Hepatic stellate cell (primary cell): ENCODE measurements at places on chromosomes 3 and 15.

DNA sequence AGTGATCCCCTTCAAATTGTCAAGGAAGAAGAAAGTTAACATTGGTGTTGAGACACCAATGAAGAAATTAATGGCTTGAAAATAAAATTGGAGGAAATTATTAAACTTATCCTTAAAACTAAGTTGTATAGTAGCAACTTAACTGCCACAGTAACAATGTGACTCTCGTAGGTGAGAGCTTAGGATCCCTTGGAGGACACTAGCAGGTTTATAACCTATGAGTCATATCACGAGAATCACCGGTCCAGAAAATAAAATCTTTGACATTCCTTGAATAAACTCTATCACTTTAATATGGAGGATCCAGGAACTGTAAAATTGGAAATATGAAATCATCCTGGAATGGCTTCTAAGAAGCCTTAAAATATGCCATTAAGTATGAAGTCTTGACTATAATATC, 2.1 kb downstream of the GHSR start:
- DNase-seq: no peak

GRCh38 chr3:9721700-9722060, 9.9 kb upstream of the BRPF1 start:
- DNase-seq: no peak

- DNase-seq: no peak
Measured at GRCh38 chr3:58254144-58254543, 16.6 kb downstream of the ABHD6 start.

GRCh38 chr3:73571238-73571794, 53.4 kb downstream of the PDZRN3 start:
- DNase-seq: no peak

DNA sequence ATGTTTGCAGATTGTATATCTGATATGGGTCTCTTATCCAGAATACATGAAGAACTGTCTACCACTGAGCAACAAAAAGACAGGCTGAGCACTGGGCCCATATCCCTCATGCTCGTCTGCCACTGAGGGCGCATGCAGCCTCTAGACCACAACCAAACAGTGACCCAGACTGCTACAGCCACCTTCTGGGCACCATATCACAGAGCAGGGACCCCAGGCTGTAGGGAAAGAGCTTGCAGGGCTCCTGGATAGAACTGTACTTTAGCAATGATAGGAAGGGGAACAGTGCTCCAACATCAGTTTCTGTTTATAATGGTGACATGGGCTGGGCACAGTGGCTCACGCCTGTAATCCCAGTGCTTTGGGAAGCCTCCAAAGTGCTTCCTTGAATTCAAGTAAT, 40.2 kb upstream of the TMEM87A start:
- no peak for DNase-seq

GRCh38 chr3:168040607-168041208, 55.0 kb downstream of the GOLIM4 start:
- peak; percentile 39 for DNase-seq

- DNase-seq: no peak
Measured at GRCh38 chr3:130738241-130738640, 8.4 kb downstream of the PIK3R4 start.

DNA sequence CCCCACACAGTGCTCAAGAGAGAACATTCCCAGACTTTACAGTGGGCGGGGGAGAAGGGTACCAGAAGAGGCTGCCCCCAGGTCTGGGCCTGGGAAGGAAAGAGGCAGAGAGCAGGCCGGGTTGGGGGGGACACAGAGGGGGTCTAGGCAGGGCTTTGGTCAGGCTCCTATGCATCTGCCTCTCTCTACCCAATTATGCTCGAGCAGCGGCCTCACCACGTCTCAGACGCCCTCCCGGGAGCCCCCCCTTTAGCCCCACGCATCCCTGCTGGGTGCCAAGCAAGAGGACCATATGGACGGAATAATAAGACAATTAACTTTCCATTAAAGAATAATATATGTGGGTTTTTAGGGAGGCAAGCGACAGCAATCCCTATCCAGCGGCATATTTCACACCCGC, 32.8 kb downstream of the CACNA2D2 start:
- no peak for DNase-seq

DNA sequence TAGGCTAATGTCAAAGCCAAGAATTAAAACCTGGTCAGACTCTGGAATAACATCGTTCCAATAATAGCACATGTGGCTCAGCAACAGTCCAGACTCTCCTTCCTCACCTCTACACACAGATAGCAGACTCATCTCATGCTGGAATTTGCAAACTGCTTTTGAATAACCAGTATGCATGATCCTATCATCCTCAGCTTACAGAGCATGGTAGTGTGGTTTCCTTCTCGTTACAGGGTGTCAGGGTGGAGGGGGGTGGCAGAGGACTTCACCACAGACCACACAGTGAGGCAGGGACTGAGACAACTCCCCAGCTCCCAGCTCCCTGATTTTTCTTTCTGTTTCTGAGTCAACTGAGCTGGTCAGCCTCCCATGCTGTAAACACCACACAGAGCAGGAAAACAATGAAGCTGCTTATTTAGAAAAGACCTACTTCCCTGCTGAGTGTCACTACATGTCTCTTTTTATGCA, 101.6 kb downstream of the RPL22L1 start:
- DNase-seq: no peak

GRCh38 chr3:143416229-143416628, 296.7 kb downstream of the CHST2 start:
- DNase-seq: no peak

- DNase-seq: no peak
Measured at GRCh38 chr3:167918008-167918596, 177.6 kb downstream of the GOLIM4 start.

GRCh38 chr3:74463515-74463914, 150.9 kb downstream of the CNTN3 start:
- DNase-seq: no peak

DNA sequence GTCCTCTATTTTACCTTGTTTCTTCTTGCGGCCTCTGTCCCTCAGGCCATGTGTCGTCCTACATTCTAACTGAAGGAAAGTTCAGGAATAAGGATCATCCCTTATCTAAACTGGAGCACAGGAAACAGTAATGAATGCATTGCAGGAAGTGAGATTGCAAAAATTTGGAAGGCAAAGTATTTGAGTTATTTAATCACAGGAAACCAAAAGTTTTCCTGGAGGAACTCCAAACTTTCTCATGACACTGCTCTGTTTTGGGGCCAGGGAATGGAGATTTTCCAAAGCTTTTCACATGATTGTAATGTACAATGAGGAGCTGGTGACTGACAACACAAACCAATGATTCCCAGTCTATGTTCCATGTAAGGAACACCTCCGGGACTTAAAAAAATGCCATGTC, 57.8 kb upstream of the PLSCR4 start:
- DNase-seq: no peak

DNA sequence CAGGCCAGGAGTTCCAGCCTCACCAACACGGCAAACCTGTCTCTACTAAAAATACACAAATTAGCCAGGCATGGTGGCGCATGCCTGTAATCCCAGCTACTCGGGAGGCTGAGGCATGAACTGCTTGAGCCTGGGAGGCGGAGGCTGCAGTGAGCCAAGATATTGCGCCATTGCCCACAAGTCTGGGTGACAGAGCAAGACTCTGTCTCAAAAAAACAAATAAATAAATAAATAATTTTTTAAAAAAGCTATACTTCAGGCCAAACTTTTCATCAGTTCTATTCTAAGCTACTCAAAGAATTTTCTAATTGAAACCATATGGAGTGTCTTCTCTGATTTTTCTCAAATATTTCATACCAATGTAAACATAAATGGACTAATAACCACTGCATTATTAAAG, 43.5 kb downstream of the PHC3 start:
- DNase-seq: no peak

- no peak for DNase-seq
Measured at GRCh38 chr3:184717399-184717983, 5.6 kb upstream of the MAGEF1 start.

DNA sequence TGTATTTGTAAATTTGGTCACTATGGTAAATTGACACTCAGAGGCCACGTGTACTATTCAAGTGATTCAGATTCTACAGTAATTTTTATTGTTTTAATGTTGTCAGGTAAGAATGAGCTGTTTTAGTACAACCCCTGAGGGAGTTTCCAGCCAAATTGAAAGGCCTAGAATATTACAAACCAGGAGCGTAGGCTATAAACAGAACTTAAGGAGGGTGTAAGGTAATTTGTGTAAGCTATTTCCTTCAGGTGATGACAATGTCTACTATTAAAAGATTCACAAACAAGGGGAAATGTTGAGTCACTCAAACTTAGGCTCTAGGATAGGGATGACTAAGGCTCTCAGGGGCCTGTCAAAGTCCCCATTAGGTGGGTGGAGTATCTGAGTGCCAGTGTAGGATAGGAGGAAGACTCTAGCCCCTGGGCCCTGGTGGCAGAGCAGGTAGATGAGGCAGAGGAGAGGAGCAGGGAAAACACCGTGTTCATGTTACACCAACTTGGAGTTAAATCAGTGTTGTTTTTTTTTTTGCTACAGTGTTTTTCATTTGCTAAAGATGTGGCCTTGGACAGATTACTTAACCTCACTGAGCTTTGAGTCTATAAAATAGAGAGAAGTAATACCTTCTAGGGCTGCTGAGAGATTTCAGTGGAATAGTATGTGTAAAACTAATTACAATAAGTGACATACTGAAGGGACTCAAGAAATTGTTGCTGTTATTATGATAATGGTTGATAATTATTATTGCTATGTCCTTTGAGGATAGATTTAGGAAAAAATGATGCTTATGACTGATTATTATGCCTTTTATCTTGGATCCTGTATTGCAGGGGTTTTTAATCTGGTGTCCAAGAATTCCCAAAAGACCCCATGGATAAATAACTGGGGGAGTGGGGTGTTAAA, 10.3 kb downstream of the TM4SF1 start:
- DNase-seq: no peak

GRCh38 chr3:93969443-93969842, 4.3 kb downstream of the PROS1 start:
- DNase-seq: peak; percentile 19

DNA sequence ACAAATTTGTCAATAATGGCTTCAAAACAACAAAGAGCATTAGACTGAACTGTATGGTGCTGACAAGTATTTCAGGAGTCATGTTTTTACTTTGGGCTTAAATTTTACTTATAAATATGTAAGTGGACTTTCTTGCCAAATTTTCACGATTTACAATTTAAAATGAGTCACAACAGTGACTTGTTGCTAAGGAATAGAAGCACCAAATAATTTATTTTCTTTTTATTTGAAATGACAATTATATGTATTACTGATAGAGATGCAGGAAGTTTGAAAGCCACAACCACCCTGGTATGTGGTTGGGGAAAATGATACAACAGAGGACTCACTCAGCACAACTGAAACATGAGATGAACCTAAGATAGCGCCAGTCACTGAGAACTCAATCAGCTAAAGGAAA, 90.3 kb downstream of the FMN1 start:
- DNase-seq: no peak

- peak; percentile 87 for DNase-seq
Measured at GRCh38 chr15:101014921-101015841, 96.0 kb downstream of the LRRK1 start.

- no peak for DNase-seq
Measured at GRCh38 chr3:13110678-13111116, 37.5 kb upstream of the IQSEC1 start.

GRCh38 chr3:32421185-32421584, 29.5 kb downstream of the CMTM7 start:
- no peak for DNase-seq

DNA sequence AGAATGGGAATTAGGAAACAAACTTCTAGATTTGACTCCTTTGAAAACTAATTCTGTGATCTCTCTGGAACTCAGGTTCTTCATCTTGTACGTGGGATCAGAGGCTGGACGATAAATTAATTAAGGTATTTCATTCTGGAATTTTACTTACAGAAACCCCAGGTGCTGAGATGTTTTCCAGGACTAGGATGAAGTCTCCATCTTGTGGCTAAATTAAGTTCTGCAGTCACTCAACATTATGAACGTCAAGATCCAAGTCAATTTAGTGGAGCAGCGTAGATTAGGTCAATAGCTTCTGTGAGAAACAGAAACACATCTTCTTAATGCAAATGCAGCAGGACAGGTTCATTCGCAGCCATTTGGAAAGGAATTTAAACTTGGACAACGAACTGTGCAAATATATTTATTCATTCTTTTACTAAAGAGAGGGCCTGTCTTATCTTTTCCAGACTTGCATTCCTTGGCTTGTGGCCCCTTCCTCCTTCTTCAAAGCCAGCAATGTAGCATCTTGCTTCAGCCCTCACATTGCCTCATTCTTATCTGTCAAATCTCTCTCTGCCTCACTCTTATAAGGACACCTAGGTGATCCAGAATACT, 26.7 kb upstream of the TMC3 start:
- peak; percentile 26 for DNase-seq

GRCh38 chr15:51494411-51495314, 127.9 kb downstream of the DMXL2 start:
- DNase-seq: peak; percentile 2

- DNase-seq: no peak
Measured at GRCh38 chr3:76753599-76753998, 286.3 kb upstream of the ROBO2 start.

GRCh38 chr3:127929818-127930413, 14.9 kb downstream of the KBTBD12 start:
- no peak for DNase-seq

DNA sequence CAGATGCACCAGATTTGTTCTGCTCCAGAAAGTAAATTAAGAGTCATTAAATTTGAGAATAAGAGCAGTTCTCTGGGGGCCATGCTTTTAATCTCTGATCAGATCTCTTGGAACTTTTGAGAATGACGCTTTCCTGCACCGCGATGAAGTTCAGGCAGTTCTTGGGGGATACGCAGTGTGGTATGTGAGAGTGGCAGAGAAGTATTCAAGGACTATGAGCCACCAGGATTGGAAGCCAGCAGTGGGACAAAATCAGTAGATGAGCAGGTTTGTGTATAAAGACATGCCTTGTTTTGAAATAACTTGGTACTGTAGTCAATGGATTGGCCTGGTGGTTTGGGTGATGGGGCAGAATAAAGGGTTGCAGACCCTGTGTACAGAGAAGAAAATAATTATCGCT, 483.6 kb downstream of the ERC2 start:
- DNase-seq: no peak

GRCh38 chr3:187801152-187801551, 55.9 kb upstream of the BCL6 start:
- DNase-seq: no peak

DNA sequence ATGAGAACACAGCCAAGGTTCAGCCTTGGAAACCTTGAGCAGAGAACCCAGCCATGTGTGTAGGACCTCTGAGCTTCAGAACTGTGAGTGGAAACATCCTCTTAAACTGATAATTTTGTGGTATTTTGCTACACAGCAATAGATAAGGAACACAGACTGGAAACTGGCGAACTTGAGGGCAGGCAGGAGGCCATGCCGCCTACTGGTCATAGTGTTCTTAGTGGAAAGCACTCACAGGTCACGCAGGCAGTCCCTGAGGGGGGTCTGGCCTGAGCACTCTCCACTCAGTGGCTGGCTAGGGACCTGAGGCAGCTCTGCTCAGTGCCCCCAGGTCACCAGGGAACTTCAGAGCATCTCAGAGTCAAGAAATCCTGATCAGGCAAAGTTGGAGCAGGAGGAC, 9.7 kb upstream of the XIRP1 start:
- DNase-seq: no peak
